ENCODE measurements at places on chromosomes 13 and 19. TPM values are rescaled to one million over a fixed set of nuclear protein-coding genes. Genes with fewer than 3 reads are reported as not detected.

The CABP5 gene
- not detected for polyA plus RNA-seq

The GPR42 gene
- polyA plus RNA-seq = not detected

The FUT1 gene
- polyA plus RNA-seq = 2.3 TPM

The TINCR gene
- polyA plus RNA-seq = 0.07 TPM

The FPR3 gene
- 0.38 TPM for polyA plus RNA-seq

The CGB2 gene
- not detected for polyA plus RNA-seq

The ZNF320 gene
- polyA plus RNA-seq = 8.2 TPM
